ENCODE measurements at places on chromosomes 11 and 22.

DNA sequence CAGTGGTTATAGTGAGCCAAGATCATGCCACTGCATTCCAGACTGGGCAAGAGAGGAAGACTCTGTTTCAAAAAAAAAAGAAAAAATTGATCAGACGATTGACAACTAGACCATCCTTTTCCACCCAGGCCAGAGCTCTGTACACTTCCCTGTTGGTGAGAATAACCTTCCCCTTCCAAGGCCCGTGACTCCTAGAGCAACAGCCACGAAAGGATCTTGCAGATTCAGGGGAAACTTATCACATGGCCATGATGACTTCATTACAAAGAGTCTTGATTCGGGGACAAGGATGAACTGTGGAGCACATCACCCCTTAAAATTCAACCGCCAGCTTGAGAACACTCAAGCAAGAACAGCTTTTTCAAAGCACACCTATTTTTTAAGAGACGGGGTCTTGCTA, 10.3 kb downstream of the CD5 start:
- no peak for DNase-seq

DNA sequence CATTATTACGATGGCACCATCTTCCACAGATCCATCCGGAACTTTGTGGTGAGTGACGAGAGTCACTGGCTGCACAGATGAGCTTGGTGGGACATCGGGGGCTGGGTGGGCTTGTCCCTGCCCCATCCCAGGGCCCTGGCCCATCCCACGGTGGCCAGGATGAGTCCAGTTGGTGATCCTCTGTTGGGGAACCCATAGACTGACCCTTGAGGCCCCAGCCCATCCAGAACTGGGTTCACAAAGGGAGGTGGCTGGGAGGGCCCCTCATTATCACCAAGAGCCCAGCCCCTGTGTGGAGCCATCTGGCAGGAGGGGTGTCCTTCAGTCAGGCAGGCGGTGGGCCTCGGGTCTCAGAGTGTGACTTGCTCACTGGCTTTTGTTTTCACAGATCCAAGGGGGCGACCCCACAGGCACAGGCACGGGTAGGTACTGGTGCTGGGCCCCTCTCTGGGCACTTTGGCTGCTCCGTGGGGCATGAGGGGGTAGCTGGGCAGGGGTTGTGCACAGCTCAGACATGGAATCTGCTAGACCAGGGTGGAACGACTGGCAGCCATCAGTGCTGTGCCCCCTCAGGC, 22.0 kb downstream of the PPIL2 start:
- no peak for DNase-seq

DNA sequence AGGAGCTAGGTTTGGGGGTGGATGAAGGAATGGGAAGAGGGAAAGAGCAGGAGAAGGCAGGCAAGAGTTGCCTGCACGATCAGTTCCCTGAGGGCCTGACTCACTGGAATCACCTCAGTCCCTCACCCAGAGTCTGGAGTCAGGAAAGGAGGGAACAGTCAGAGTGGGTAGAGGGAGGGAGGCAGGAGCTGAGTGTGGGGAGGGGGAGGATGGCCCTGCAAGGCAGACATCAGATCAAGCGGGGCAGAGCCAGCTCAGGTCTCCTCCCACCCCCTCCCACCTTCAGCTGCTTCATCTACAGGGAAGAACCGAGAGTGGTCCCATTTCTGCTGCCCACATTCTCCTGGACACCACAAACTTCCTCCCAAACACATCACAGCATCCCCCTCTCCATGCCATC, 58.9 kb downstream of the PDE2A start:
- no peak for DNase-seq

GRCh38 chr11:74341921-74342320, 30.5 kb upstream of the P4HA3 start:
- DNase-seq: peak; percentile 44

- DNase-seq: no peak
Measured at GRCh38 chr11:34864424-34864823, 51.8 kb downstream of the APIP start.

- DNase-seq: no peak
Measured at GRCh38 chr11:77332259-77332658, 30.8 kb upstream of the GDPD4 start.

GRCh38 chr11:9172389-9172788, 81.0 kb upstream of the SCUBE2 start:
- DNase-seq: no peak

- no peak for DNase-seq
Measured at GRCh38 chr11:110526323-110526722, 96.6 kb downstream of the FDX1 start.

DNA sequence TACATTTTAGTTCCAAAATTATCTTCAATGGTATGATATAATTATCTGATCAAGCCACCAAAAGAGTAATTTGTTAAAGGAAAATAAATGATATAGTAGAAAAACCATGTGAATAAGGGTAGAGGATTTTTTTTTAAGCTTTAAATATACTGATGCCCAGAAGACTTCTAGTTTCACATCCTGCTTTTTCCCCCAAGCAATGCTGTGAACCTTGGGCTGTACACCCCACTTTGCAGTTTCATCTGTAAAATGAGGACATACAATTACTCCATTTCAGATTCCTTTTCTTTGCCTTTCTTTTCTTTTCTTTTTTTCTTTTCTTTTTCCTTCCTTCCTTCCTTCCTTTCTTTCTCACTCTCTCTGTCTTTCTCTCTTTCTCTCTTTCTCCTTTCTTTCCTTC, 1125.4 kb downstream of the DLG2 start:
- no peak for DNase-seq

DNA sequence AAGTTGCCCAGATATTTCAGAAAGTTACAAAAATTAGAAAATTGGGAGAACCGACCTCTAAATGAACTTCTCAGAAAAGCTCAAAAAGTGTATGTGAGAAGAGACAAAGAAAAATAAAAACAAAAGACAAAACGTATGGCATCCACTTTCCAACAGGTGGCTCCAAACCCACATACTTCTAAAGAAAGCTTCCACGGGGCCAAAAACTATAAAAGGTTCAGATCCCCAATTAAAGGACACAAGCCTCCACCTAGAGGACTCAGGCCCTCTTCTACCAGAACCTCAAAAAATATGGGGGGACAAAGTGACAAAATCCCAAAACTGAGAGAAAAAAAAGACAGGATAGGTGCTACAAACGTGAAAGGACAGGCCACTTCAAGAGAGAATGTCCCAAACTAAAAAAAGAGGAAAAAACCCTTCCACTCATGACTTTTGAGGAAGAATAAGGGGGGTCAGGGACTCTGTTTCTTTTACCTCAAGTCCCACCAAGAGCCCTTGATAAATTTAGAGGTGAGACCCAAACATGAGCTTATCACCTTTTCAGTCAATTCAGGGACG, 8.8 kb downstream of the SCGB2A1 start:
- peak; percentile 28 for DNase-seq

DNA sequence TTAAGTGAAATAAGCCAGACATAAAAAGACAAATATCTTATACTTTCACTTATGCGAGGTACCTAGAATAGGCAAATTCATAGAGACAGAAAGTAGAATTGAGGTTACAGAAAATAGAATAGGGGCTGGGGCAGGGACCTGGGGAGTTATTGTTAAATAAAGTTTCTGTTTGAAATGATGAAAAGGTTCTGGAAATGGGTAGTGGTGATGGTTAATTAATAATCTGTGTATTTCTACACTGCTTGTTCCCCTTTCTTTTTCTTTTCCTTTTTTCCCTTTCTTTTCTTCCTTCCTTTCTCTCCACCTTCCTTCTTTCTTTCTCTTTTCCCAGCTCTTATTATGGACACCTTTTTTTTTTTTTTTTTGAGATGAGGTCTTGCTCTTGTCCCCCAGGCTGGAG, 2.8 kb downstream of the NAALADL1 start:
- DNase-seq: no peak

DNA sequence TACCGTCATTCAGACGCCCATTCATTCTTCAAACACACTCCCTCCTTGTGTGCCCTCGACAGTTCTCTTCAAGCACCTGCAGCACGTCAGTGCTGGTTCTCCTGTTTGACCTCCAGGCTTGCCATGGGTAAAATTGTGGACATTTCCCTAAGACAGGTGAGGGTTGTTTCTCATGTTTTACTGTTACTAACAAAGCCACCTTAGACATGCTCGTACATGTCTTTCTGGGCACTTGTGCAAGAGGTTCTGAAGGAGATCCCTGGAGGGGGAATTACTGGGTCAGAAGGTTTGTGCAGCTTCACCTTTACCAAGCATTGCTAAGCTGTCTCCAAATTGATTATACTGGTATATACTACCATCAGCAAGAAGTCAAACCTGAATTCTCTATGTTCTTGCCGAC, 189.7 kb upstream of the TMEM45B start:
- DNase-seq: no peak

DNA sequence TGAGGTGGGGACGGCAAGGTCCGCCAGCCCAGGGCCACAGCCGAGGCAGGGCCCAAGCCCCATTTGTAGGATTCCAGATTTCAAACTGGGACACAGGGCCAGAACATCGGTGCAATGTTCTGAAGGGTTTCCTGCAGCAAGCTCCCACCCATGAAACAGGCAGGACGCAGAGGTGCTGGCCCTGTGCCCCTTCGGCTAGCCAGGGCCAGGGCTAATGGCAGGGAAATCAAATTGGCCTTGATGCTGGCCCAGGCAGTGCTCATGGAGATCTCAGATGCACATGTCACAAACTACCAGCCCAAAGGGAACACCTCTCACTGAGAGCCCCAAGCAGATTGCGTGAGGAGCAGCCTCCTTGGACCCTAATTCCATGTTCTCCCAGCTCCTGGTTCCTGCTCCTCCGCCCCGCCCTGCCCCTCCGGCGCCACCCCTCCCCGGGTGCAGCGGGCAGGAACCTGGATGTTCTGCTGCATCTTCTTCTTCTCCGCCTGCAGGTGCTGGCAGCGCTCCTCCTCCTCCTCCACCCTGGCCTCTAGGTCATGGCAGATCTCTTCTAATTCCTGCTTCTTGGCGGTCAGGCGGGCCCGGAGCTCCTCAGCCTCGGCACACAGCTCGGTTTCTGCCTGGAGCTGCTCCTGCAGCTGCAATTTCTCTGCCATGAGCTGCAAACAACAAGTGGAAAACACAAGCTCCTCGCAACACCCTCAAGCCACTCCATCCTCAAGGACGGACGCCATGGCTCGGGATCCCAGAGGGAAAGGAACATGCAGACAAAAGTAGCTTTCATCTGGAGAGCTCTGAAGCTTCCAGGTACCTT, 47.7 kb downstream of the APOL1 start:
- no peak for DNase-seq

GRCh38 chr22:29623553-29624169, 20.2 kb downstream of the NF2 start:
- DNase-seq: no peak

DNA sequence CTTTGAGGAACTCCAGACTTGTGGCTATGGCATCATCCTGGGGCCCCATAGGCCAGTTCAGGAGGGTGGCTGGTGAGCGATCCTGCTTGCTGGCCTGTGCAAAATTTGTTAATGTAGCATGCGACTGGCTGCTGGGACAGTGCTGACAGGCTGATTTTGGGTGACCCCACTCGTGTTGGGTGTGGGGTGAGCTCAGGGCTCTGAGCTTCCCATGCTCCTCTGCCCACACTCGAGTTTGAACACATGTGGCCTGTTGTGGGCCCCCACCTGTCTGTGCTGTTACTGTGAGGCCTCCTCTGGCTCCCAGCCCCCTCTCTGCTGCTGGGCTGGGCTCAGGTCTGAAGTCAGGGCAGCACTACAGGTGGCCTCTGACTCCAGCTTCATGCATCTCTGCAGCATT, 64.4 kb upstream of the MYEOV start:
- no peak for DNase-seq

DNA sequence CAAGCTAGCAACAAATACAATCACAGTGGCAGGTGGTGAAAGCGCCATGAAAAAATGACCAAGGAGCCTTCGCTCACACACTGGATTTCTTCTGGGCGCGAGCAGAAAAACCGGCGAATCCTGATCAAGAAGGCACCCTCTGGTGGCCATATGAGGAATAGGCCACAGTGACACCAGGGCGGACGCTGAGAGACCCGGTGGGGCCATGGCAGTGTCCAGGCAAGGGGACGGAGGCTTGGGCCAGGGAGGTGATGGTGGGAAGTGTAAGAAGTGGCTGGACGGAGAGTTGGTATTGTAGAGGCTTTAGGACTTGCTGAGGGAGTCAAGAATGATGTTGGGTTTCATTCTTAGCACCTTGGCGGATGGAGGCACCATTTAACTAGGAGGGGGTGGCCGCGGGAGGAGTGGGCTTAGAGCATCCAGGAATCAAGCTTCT, 16.9 kb upstream of the RAC2 start:
- DNase-seq: peak; percentile 72

DNA sequence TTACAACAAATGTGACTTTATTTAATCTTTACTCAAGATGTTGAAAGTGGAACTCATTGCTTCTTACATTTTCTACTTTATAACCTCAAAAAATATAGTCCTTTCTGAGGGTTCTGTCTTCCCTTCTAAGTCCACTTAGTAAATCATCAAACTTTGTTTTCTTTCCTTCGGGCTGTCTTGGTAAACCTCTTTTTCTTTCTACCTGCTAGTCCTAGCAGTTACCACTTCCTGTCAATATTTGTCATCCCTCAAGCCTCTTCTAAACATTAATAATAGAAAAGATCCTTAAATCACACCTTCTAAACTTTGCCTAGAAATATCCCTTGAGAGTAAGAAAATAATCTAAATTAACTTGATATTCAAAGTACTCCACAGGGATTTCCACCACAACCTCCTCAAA, 580.4 kb downstream of the CNTN5 start:
- DNase-seq: no peak

DNA sequence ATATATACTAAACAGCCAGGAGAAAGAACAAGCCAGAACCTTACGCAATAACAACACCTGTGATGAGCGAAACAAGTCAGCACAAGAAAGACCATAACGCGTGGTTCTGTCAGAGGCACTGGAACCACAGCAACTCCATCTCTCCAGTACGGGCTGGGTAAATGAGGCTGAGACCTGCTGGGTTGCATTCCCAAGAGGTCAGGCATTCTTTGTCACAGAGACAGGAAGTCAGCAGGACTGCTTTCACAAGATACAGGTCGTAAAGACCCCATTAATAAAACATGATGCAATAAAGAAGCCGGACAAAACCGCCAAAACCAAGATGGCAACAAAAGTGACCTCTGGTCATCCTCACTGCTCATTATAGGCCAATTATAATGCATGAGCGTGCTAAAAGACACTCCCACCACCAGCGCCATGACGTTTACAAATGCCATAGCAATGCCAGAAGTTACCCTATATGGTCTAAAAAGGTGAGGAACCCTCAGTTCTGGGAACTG, 21.7 kb downstream of the TPST2 start:
- DNase-seq: no peak

GRCh38 chr22:38272373-38273134, at the start of gene TMEM184B:
TMEM184B (minus strand) TSS chr22:38273010; CDS start chr22:38247961, 25,049 bp downstream.
- DNase-seq: peak; percentile 78

GRCh38 chr11:70460964-70461363, 62.6 kb downstream of the CTTN start:
- DNase-seq: no peak

DNA sequence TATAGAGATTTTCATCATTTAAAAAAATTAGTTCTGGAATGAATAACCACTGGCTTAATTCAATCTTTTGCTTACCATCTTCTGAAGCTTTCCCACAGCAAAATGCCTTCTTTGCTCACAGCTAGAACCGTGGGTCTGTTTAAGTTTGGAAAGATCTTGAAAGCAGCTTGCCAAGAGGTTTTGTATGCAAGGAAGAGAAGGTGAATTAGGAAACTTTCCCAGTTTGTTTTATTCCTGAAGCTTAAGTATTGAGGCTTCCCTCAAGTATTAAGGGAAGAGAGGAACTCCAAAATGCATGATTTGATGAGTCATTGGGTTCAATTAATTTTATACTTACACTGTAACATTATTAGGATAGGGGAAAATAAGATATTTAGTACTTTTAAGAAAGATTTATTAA, 1.9 kb upstream of the ARHGEF12 start:
- DNase-seq: no peak
